ENCODE measurements at places on chromosomes 4 and X. TPM values are rescaled to one million over a fixed set of nuclear protein-coding genes. Genes with fewer than 3 reads are reported as not detected.

The POLR2B gene
- total RNA-seq = 105 TPM

The INTU gene
- total RNA-seq = 0.05 TPM

The C4orf50 gene
- 2.1 TPM for total RNA-seq

The ITGB1BP2 gene
- total RNA-seq = 7.4 TPM

- H3K36me3 ChIP-seq = peaks cover 10% of the 10 kb centered on the region
- H3K4me3 ChIP-seq = no peak overlapping the region
Measured at GRCh38 chr4:148044089-148044911, 312.4 kb downstream of the ARHGAP10 start.

DNA sequence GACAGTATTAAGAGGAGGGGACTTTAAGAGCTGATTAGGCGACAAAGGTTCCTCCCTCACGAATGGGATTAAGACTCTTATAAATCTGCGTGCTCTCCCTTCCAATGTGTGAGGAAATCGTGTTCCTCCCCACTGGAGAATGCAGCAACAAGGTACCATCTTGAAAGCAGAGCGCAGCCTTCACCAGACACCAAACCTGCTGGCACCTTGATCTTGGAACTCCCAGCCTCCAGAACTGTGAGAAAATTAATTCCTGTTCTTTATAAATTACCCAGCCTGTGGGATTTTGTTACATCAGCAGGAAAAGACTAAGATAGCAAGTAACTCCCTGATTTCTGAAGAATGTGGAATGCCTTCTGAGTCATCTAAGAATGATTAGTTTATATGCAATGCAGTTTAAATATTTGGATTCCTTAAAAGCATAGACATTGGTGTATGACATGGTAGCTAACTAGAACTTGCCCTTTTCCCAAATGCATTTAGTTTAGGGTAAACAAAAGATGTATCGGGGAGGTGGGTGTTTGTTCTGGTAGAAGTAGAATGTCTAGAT is 86.1 kb downstream of the USP46 start:
- H3K36me3 ChIP-seq = no peaks in the 10 kb centered on the region
- no peaks in the 10 kb centered on the region for H3K27me3 ChIP-seq
- no peak overlapping the region for H3K4me3 ChIP-seq
- ATAC-seq = no peak
- H3K4me1 ChIP-seq = no peaks in the 10 kb centered on the region
- H3K27ac ChIP-seq = no peak overlapping the region

DNA sequence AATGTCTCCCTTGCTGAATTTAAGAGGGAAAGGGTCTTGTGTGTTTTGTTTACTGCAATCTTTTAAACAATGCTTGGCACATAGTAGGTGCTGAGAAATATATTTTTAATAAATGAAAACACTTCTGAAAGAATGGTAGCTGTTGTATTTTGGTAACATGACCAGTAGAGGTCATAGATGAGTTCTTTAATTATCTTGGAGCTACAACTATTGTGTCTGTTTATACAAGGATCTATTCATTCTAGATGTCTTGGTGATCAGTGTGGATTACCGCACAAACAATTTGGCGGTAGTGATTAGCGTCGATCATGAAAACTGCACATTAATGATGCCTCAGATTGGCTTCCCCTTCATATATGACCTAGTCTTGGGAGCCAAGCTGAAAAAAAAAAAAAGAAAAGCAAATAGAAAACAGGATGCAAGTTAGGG is 21.4 kb upstream of the SCRG1 start:
- peaks cover 4% of the 10 kb centered on the region for H3K4me1 ChIP-seq
- H3K27me3 ChIP-seq = no peaks in the 10 kb centered on the region
- peak overlapping the region; percentile 23 for H3K27ac ChIP-seq
- no peak overlapping the region for H3K4me3 ChIP-seq
